NCI-H1105 treated with DMSO at 0.1 percent for 48 hours (cell line): ENCODE measurements at places on chromosomes 5 and 9.

- no peak for DNase-seq
Observed at GRCh38 chr9:37029776-37030610, 4.1 kb downstream of the PAX5 start.

DNA sequence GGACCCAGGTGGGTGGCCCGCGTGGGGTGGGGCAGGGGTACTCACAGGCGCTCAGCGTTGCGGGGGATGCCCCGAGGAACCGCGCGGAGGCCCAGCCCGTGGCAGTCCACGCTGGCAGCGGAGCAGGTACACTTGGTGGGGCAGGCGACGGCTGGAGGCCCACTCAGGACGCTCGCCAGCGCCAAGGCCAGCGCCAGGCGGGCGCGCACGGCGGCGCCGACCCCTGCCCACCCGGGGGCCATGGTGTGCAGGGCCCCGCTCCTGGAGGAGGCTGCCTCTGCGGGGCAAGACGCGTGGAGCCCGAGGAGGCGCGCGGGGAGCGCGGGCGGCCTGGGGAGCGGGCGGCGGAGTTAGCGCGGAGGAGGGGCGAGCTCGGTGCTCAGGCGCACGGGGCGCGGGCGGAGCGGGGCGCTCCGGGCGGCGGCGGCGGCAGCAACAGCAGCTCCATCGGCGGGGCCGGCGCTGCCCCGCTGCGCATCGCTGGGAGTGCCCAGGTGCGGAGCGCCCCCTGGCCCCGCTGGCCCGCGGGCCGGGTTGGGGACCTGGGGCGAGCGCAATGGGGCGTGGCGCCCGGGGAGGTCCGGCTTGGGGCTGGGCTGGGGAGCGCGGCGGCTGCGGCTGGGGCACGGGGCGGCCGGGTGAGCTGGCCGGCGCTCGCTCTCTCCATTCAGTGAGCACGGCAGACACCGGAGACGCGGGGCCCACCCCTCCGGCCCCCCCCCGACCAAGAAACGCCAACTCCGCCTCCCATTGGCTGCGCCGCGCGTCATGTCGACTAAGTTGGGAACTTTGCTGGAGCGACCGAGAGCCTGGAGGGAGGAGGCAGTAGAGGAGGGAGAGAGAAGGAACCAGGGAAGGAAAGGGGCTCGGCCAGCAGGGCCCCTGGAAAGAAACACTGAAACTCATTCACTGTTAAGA, at the start of gene SLIT3:
Gene SLIT3, minus strand, starts transcription at position 672 of the 918 bp plus-strand sequence. Its CDS starts 430 bp downstream, at position 242.
- no peak for DNase-seq

- no peak for DNase-seq
Observed at GRCh38 chr9:133427658-133428348, 5.6 kb downstream of the ADAMTS13 start.

- no peak for DNase-seq
Observed at GRCh38 chr5:96957254-96958049, 21.6 kb downstream of the LNPEP start.

GRCh38 chr5:61431923-61432620, 100.0 kb downstream of the ZSWIM6 start:
- DNase-seq: peak; percentile 24

GRCh38 chr5:96716716-96717115, 54.5 kb downstream of the CAST start:
- no peak for DNase-seq

GRCh38 chr5:113022661-113023060, 46.1 kb downstream of the DCP2 start:
- no peak for DNase-seq

DNA sequence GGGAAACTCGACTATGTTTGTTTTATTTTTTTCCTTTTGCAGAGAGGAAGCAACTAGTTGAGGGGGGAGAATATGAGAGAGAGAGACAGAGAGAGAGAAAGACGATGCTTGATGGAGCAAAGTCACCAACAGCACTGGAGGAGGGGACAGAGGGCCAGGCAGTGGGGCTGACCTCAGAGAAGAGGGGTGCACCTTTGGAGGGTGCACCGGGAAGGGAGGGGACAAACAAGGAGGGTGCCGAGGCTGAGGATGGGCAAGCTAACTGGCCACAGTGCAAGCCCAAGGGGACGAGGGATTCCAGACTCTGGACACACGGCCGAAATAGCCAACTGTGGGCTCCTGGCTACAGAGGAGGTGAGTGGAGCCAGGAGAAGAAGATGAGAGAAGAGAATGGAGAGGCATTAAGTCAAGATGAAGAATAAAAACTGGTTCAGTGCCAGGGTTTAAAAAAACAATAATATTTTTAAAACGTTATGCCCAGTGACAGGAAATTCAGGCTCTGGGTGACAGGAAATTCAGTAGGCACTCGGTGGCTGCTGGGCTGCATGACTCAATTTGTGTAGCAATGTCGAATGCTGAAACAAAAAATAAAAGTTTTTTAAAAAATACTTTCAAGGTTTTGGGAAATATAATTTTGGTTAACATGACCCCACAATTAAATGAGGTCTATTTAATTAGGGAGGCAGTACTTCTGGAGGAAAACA, 13.3 kb upstream of the GLRX start:
- DNase-seq: no peak

DNA sequence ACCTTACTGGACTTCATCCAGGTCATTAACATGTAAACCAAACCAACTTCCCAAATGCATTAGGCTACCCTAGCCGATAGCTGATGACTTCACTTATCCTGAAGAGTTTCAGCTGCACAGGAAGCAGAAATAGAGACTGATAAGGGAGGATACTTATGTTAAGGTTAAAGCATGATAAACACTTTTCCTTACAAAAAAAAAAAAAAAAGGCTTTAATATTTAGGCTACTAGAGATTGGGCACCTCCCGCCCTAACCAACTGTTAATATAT, 1.6 kb upstream of the MEF2C start:
- DNase-seq: peak; percentile 48

GRCh38 chr5:150066901-150067396, 19.4 kb downstream of the CSF1R start:
- DNase-seq: no peak

GRCh38 chr5:154761046-154761736, 6.0 kb downstream of the LARP1 start:
- no peak for DNase-seq

- DNase-seq: no peak
Observed at GRCh38 chr9:2574203-2574602, 47.4 kb upstream of the VLDLR start.

DNA sequence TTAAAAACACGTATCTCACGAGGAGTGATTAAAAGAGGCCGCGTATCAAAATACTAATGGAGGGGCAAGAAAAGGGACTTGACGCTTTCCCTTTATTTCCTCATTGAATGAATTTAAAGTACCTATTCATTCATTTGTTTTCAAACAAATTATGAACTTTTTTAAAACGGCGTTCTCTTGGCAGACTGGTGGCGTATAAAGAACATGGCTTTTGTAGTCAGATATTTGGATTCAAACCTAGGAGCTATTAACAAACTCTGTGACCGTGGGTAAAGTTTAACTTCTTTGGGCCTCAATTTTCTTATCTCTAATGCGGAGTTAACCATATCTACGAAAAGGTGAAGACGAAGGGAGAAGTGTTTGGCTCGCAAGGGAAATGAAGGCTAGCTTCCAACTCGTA, 876 bp downstream of the CAAP1 start:
- no peak for DNase-seq

GRCh38 chr5:177553671-177554429, 513 bp downstream of the FAM193B start:
- DNase-seq: peak; percentile 11

DNA sequence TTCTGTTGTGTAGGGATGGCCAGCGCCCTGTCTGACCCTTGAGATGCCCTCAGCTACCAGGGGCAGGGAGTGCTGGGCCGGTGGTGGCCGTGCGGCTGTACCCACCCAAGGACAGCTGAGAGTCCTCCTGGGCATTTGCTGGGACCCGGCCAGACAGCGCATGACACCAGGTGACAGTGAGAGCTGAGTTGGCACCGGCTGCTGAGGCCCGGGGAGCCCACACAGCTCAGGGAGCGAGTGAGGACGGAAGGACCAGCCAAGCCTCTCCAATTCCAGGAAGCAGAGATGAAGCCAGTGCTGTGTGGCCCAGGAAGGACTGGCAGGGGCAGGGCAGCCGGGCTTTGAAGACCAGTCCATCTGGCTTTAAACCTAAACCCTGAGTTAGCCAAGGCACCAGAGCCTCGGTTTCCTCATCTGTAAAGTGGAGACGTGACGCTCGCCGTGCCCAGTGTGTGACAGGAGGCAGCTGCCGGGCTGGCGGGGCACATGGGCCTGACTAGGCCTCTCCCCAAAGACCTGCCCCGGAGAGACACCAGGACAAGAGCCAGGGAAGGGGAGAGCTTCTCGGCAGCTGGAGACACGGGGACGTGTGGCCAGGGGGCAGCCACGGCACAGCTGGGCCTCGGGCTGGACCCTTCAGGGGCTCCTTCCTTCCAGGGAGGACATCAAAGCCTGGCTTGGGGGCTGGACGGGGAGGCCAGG, 3.0 kb upstream of the AGPAT2 start:
- DNase-seq: no peak

- DNase-seq: peak; percentile 73
Observed at GRCh38 chr5:10479154-10479721, 37.6 kb downstream of the ROPN1L start.

DNA sequence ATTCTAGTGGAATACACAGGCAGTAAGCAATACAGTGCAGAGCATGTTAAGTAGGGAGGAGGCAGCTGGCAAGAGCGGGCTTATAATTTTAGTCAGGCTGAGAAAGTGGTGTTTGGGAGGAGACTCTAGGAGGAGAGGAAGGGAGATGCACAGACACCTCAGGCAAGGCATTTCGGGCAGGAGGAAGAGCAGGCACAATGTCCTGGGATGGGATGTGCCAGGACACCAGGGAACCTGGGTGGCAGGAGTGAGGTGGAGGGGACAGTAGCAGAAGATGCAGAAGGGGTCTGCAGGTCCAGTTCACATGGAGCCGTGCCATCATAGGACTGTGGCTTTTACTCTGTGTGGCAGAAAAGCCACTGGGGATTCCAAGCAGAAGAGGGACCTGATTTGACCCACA, 143.7 kb upstream of the FSTL4 start:
- no peak for DNase-seq

- DNase-seq: peak; percentile 6
Observed at GRCh38 chr5:91225848-91226686, 157.1 kb downstream of the ARRDC3 start.

DNA sequence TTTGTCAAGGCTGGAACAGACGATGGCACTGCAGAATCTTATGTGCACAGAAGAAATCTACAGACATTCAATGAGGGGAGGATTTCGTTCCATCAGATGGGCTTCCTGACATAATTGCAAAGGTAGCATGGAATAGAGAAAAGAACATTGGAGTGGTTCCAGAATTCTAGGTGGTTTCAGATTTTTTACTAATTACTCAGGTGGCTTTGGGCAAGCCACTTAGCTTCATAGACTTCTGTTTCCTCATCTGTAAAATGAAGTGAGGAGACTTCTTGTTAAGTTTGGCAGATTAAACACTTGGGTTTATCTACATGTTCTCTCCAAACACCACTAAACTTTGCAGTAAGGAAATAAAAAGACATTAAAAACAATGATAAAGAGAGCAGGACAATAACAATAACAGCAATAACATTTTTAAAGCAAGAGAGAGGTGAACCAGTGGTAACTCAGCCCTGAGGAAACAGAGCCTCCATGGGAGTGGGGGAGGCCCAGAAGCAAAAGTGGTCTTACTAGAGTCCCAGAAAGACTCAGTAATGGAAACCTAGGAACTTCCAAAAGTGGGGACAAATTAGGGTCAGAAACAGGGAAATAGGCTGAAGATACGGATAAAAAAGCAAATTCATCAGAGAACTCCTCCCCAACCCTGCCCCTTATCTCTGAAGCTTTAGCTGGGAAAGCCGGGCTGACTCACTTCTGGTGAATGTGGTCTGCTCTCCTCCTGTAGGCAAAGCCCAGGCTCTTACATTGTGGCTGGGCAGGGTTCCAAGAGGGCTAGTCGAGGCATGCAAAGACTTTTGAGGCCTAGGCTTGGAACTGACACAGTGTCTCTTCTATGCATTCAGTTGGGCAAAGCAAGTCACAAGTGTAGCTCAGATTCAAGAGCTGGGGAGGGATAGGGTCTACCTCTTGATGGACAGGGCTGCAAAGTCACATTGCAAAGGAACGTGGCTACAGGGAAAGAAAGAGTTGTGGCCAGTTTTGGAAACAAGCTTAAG, 11.8 kb upstream of the ACTBL2 start:
- DNase-seq: peak; percentile 69

GRCh38 chr5:168779333-168779732, 200.2 kb upstream of the PANK3 start:
- no peak for DNase-seq

DNA sequence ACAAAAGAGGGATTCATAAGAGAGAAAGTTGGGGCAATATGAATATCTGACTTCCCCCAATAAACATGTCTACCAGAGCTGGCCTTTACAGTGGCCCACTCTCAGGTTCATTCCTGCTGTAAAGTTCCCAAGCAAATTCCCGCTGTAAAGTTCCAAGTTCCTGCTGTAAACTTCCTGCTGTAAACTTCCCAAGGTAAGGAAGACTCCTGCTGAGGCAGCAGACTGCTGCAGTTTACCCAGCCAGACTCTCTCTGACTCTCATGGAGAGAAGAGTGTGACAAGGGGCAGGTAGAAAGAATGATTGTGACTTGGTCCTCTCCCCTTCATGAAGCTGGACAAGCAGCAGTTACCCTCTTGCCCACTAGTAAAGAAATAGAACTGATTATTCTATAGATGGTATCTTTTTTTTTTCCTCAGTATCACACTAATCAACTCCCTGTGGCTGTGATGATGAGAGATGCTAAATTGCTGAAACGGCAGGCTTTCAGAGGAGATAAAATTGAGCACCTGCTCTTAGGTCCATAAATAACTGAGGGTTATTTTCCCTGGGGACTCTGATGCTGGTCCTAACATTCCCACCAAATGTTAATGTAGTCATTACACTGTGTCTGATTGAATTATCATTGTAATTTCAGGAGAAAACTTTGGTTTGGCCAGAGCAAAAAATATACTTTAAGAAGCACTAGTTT, 220.4 kb downstream of the PARP8 start:
- peak; percentile 28 for DNase-seq

DNA sequence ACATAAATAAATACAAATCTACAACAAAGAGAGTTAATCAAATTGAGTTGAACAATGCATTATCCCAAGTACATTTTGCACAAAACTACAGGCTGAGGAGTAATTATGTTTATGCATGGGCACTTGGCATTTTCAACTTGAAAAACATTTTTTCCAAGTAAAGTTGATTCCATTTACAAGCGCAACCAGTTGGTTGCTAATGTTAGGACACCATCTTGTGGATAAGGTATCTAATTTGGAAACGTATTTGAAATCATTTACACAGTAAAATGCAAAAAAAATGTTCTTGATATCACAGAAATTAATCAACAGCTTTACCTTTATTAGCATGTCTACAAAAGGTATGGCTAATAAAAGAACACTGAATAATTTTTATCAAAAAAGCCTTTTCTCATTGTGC, 18.8 kb downstream of the FTMT start:
- peak; percentile 2 for DNase-seq

GRCh38 chr5:156181656-156182055, 145.3 kb upstream of the SGCD start:
- DNase-seq: no peak

- no peak for DNase-seq
Observed at GRCh38 chr9:91177661-91178280, 183.9 kb downstream of the AUH start.

GRCh38 chr5:123807177-123807945, 295.4 kb downstream of the CSNK1G3 start:
- peak; percentile 62 for DNase-seq
